Gastrocnemius medialis (tissue), 4 donors: ENCODE measurements at places on chromosomes 7 and 10.

DNA sequence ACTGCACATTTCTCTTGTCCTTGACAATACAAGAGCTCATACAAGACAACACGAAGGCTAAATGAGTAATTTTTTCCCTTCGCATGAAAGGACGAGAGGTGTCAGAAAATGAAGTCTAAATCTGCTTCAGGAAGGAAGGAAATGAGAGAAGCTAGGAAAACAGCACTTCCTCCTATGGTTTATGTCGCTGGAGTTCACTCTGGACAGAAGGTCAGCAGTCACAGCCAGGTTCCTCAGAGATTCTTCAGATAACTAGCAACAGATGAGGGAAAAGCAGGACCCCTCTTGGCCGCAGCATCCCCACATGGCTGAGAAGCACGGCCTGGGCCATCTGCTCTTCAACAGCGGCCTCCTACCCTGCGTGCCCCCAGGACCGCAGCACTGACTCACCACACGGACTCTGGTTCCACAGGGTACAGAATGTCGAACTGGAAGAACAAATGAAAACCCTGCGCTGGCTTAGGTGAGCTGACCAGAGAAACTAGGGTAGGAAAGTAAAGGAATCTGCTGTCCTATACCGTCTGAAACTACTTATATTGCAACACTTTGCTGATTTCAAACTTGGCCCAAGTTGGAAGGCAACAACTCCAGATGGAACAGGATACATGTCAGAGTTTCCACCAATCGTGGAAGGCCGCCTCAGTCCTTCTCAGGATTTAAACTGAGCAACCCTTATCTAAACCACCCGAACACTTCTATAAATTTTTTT, 26.3 kb downstream of the DNMBP start:
- H3K36me3 ChIP-seq = no peaks in the 10 kb centered on the region
- H3K4me3 ChIP-seq = peak overlapping the region; percentile 0
- H3K27ac ChIP-seq = peak overlapping the region; percentile 77
- no peaks in the 10 kb centered on the region for H3K27me3 ChIP-seq
- peak; percentile 11 for DNase-seq

DNA sequence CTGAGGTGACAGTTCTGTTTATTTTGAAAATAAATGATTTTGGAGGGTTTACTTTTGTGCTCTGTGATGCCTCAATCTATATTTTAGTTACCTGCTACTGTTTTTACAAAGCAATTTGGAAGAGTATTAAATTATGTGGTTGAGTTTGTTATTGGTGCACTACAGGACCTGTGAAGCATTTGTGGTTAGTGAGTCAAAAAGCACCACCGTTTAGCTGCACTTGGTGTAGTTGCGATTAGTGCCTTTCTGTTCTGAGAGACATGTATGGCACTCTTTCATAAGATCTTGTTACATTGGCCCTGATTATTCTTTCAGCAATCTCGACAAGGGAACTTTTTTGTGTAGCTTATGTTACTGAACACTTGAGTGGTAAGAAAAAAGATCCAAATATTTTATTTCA, 132.2 kb downstream of the BBS9 start:
- H3K27ac ChIP-seq = no peak overlapping the region
- H3K4me1 ChIP-seq = peaks cover 6% of the 10 kb centered on the region
- H3K36me3 ChIP-seq = no peaks in the 10 kb centered on the region
- H3K4me3 ChIP-seq = no peak overlapping the region
- DNase-seq = no peak
- no peaks in the 10 kb centered on the region for H3K27me3 ChIP-seq

GRCh38 chr10:9921544-9921943, 1096.1 kb upstream of the CELF2 start:
- H3K4me3 ChIP-seq = no peak overlapping the region
- no peak overlapping the region for H3K27ac ChIP-seq
- H3K27me3 ChIP-seq = no peaks in the 10 kb centered on the region
- no peaks in the 10 kb centered on the region for H3K4me1 ChIP-seq

- H3K27ac ChIP-seq = no peak overlapping the region
Measured at GRCh38 chr10:116356833-116357232, 32.6 kb downstream of the CCDC172 start.

DNA sequence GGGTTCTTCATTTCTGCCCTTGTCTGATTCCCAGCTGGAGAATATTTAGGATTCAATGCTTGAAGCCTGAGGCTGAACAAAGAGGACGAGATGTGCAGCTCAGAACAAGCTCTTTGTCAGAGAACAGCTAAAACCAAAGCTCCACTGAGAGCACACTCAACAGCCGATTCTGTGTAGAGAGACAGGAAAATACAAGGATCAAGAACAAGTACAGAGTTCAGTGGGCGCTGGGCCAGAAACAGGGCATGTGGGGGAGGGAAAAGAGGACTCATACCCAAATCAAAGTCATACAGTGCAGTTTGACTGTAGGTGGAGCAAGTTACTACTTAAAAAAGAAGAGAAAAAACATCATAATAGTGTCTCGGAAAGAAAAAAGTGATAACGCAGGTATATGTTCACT, at the start of gene AGMO:
Gene AGMO (minus strand): TSS at position 181 of the 400 bp plus-strand sequence.
- no peaks in the 10 kb centered on the region for H3K36me3 ChIP-seq
- DNase-seq = peak; percentile 10
- H3K27ac ChIP-seq = peak within 1 kb of the TSS; percentile 74
- no peaks in the 10 kb centered on the region for H3K27me3 ChIP-seq

DNA sequence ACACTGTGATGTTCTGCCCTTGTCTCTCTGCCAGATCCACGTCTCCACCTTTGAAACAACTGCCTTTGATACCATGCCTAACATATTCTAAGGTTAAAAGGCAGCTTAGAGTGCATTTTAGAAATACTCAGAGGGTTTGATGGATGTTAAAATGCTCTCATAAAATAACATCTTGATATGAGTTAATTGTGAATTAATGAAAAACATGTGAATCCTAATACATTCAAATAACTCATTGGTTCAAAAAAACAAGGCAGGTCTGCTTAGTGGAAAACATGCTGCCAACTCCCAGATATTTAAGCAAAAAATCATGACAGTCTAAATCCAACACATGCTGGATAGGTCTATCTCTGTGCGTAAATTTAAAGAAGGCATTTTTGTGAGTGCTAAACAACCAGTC, 291.8 kb downstream of the AHR start:
- H3K27ac ChIP-seq = no peak overlapping the region
- no peak for DNase-seq
- H3K4me1 ChIP-seq = no peaks in the 10 kb centered on the region
- H3K27me3 ChIP-seq = no peaks in the 10 kb centered on the region
- H3K4me3 ChIP-seq = no peak overlapping the region

- no peaks in the 10 kb centered on the region for H3K36me3 ChIP-seq
- no peak overlapping the region for H3K4me3 ChIP-seq
- H3K4me1 ChIP-seq = no peaks in the 10 kb centered on the region
- no peaks in the 10 kb centered on the region for H3K27me3 ChIP-seq
Measured at GRCh38 chr10:118355234-118355633, 13.1 kb upstream of the FAM204A start.

DNA sequence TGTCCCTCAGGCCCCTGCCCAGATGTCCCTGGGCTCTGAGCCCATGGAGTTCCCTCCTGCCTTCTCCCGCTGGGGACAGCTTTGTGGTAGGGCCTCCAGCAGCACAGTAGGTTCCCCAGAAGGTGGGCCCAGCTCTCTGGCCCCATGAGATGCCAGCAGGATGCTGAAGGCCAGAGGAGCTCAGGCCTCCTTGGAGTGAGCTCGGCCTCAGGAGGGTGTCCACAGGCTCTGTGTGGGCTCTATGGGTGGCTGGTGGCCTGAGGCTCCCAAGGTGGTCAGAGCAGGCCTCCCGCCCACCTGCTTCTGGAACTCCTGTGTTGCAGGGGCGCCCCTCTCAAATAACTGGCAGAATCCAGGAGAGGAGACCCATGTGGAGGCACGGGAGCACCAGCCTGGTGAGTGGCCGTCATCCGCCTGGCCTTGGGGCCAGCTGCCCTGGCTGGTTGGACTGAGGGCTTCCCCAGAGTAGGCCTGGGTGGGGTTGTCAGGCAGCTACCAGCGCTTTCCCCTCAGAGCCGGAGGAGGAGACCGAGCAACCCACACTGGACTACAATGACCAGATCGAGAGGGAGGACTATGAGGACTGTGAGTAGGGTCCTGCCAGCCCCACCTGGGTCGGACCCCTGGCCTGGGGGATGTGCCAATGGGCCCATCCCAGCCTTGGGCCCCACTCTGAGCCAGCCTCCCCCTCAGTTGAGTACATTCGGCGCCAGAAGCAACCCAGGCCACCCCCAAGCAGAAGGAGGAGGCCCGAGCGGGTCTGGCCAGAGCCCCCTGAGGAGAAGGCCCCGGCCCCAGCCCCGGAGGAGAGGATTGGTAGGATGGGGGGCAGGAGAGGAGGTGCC, 3.2 kb downstream of the AEBP1 start:
- H3K36me3 ChIP-seq = no peaks in the 10 kb centered on the region
- H3K4me3 ChIP-seq = no peak overlapping the region
- H3K27me3 ChIP-seq = peaks cover 10% of the 10 kb centered on the region
- no peaks in the 10 kb centered on the region for H3K4me1 ChIP-seq
- H3K27ac ChIP-seq = no peak overlapping the region

DNA sequence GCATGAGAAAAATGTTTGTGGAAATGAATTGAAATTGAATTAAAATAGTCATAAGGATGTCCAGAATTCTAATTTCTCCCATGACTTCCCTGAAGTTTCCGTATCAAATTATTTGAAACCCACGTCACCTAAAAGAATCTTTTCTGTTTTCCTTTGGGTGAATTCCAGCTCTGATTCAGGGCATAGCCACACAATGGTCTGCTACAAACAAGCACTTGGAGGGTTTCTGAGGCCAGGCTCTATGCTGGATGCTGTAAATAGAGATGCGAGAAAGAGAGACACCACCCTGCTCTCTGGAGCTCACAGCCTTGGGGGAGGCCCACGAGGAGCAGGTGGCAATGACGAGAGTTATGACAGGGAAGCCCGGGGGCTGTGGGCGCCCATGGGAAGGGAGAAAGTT, 33.6 kb downstream of the GHRHR start:
- no peaks in the 10 kb centered on the region for H3K36me3 ChIP-seq
- H3K4me3 ChIP-seq = no peak overlapping the region
- no peak overlapping the region for H3K27ac ChIP-seq
- H3K27me3 ChIP-seq = no peaks in the 10 kb centered on the region
- H3K4me1 ChIP-seq = no peaks in the 10 kb centered on the region

- H3K4me1 ChIP-seq = no peaks in the 10 kb centered on the region
- H3K27ac ChIP-seq = no peak overlapping the region
- H3K36me3 ChIP-seq = peaks cover 18% of the 10 kb centered on the region
- H3K4me3 ChIP-seq = no peak overlapping the region
- H3K27me3 ChIP-seq = no peaks in the 10 kb centered on the region
- no peak for DNase-seq
Measured at GRCh38 chr7:134954197-134955082, 31.9 kb upstream of the AGBL3 start.

GRCh38 chr10:44300666-44301649, 83.9 kb downstream of the CXCL12 start:
- no peaks in the 10 kb centered on the region for H3K4me1 ChIP-seq
- no peak overlapping the region for H3K4me3 ChIP-seq
- no peaks in the 10 kb centered on the region for H3K27me3 ChIP-seq
- no peaks in the 10 kb centered on the region for H3K36me3 ChIP-seq
- no peak overlapping the region for H3K27ac ChIP-seq

DNA sequence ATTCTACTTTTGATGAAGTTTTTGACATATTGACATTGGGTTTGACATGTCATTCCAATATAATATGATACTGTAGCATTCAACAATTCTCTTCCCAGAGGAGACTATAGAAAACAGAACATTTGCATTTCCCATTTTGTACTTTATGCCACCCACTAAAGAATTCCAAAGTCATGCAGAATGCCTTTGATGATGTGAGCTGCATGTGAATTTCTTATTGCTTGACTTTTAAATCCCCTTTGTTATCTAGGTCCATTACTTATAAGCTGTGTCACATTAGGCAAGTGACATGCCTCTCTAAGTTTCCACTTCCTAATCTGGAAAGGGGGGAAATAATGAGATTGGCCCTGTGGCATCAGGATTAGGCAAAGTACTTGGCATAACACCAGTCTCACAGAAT, 436.7 kb downstream of the AUTS2 start:
- no peaks in the 10 kb centered on the region for H3K27me3 ChIP-seq
- H3K27ac ChIP-seq = no peak overlapping the region
- no peak for DNase-seq
- H3K36me3 ChIP-seq = no peaks in the 10 kb centered on the region

- H3K27ac ChIP-seq = no peak overlapping the region
- no peaks in the 10 kb centered on the region for H3K36me3 ChIP-seq
- no peaks in the 10 kb centered on the region for H3K4me1 ChIP-seq
- H3K4me3 ChIP-seq = no peak overlapping the region
- H3K27me3 ChIP-seq = no peaks in the 10 kb centered on the region
Measured at GRCh38 chr10:14084875-14085274, 245.8 kb downstream of the FRMD4A start.

- DNase-seq = no peak
- H3K4me3 ChIP-seq = no peak overlapping the region
- H3K27ac ChIP-seq = no peak overlapping the region
- H3K27me3 ChIP-seq = no peaks in the 10 kb centered on the region
Measured at GRCh38 chr7:113339661-113340060, 221.3 kb upstream of the SMIM30 start.

DNA sequence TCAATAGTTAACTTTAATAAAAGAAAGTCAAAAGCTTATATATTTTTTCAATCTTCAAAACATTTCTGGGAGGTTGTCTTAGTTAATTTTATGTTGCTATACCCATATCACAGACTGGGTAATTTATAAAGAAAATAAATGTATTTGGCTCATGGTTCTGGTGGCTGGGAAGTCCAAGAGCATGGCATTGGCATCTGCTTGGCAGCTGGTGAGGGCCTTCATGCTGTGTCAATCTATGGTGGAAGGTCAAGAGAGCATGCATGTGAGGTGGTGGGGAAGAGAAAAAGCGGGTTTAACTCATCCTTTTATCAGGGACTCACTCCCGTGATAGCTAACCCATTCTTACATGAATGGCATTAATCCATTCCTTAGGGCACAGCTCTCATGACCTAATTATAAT, 119.8 kb downstream of the EGFR start:
- peaks cover 18% of the 10 kb centered on the region for H3K4me1 ChIP-seq
- H3K36me3 ChIP-seq = no peaks in the 10 kb centered on the region
- no peaks in the 10 kb centered on the region for H3K27me3 ChIP-seq
- no peak for DNase-seq
